ENCODE measurements at places on chromosomes 2 and 18.

DNA sequence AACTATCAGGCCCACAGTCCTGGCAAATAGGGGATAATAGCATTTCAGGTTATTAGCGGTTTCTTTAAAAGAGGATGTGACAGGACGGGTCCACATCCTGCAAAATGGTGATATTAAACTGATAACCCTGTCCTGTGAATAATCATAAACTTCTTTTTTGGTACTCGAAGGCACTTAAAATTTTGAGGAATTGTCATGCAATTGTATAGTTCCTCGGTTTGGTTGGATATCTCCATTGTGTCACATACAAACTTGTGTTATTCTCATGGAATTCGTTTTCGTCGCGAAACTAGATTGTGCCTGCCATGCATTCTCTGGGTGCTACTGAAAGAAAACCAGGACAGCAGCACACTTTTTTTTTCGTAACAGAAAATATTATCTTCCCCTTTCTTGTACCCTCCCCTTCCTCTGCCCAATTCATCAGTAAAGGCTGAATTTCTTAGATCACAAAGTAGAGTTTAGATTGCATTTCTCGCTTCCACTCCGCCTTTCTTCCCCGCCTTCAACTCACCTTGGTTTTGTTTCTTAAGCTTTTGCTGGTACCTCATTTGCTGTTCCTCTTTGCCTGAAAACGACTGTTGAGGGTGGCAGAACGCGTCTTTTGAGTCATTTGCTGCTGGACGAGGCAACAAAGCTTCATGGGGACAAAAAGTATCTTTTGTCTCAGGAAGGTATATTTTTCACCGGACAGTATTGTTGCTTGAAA, 1.3 kb downstream of the CERS6 start:
- peak; percentile 31 for DNase-seq

GRCh38 chr2:42810971-42811811, 18.8 kb upstream of the HAAO start:
- peak; percentile 71 for DNase-seq

DNA sequence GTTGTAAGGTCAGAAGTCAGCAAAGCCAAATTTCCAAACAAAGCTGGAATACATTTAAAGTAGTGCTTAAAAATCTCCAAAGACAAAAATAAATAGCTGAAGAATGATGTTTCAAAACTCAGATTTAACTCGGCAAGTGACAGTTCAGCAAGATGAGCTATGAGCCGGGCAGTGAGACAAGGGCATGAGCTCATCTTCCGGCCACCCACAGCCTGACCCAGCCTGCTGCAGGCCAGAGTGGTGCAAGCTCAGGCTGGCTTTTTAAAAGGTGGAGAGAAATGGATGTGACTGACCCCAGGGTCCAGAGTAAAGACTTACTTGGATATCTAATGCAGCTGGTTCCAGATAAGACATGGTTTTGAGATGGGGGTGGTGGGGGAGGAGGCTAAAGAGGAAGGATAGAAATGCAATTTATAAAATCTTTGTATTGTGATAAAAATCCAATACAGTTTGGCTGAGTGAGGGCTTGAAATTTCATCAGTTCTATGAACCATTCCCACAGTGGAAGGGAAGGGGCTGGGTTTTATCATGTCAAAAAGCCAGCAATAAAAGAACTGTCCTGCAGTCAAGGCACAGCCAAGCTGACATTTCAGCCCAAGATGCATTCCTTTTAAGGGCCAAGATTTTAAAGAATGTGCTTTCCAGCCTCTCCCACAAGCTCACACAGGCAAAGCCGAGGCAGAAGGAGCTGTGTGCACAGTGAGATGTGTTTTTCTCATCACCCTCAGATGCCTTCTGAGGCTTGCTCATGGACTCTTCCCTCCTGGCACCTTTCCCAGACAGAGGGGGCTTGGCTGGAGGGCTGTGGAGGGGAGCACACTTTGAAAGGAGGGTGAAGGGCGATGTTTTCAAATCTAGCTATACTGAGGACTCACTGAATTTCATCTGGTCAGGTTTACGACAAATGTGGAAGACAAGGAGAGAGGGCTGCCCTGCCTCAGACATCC, 97.9 kb upstream of the KLHL29 start:
- no peak for DNase-seq

GRCh38 chr18:61643884-61644647, 248.7 kb downstream of the RNF152 start:
- no peak for DNase-seq

- peak; percentile 42 for DNase-seq
Observed at GRCh38 chr2:196399722-196400691, 228.6 kb upstream of the STK17B start.

DNA sequence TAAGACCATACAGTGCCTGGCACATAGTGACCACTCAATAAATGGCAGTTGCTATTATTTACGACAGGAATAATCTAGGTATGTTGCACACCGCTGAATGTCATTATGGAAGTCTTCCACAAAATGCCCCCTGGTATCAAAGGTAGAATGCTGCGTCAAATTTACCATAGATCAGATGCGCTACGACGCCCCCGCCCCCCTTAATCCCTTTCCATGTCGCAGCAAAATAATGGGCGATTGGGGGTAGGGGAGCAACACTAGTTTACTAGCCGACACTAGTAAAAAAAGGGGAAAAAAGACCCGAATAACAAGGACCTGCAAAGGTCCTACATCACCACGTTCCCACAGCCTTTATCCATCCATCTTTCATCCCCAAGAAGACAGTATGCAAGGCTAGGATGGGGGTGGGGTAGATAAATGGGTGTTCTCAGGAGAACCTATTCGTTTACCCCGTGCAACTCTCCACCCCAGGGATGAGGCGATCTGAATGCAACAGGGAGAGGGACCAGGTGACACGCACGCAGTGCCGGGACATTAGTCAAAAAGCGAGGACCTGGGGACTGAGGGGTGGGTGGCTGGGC, 455 bp downstream of the PREPL start:
- DNase-seq, result peak; percentile 64

DNA sequence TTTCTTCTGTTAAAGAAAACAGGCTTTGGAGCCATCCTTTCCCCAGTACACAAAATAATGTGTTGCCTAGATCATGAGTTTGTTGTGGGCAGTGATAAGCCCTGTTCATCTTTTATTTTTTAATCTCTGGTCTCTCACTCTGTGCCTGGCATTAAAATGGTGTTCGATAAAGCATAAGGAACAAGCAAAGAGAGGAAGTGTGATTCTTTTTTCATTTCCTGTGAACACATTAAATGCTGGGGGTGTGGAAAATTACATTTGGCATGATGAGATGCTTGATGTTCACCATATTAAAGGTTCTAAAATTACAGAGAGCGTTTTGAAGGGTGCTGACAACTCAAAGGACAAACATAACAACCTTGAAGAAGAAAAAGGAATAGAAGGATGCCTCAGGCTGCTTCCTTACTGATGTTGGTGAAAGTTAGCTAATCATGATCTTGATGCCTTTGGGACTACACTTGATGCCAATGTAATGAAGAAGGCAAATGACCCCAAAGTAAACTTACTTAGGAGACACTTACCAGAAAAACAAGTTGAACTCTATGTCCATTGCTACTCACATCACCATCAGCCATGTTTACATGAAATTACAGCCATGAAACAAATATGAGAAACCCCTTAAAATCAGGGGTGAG, 33.0 kb downstream of the TMEFF2 start:
- DNase-seq, result no peak

DNA sequence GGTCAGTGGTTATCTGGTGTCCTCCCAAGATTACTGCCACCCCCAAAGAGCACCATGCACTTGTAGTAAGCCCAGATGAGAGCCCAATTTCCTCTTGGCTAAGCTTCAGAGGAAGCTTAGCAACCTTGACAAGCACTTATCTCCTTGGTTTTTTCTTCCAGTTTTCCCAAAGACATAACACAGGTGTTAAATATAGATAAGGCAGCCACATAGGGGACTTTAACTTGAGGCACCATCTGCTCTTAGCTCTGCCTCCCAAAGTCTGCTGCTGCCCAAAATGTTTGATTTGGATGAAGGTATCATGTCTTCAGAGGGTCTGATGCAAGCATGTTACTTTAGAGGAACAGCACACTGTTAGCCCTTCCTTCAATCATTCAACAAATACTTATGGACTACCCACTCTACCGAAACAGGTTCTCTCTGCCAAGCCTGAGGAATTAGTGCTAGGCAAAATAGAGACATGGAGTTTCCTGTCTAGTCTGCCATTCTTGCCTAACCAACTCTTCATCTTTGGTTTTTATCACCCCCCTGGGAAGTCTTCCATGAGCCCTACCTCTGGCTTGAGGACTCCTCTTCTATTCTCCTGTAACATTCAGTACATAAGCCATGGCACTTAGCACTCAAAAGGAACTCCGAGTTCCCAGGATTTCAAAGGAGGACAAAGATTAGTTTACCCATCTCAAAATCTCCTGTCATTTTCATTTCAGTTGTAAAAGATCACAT, 73.7 kb downstream of the SP3 start:
- no peak for DNase-seq

- DNase-seq, result no peak
Observed at GRCh38 chr18:49632588-49632987, 70.7 kb downstream of the LIPG start.

GRCh38 chr2:47357483-47357882, 45.5 kb upstream of the MSH2 start:
- peak; percentile 42 for DNase-seq

DNA sequence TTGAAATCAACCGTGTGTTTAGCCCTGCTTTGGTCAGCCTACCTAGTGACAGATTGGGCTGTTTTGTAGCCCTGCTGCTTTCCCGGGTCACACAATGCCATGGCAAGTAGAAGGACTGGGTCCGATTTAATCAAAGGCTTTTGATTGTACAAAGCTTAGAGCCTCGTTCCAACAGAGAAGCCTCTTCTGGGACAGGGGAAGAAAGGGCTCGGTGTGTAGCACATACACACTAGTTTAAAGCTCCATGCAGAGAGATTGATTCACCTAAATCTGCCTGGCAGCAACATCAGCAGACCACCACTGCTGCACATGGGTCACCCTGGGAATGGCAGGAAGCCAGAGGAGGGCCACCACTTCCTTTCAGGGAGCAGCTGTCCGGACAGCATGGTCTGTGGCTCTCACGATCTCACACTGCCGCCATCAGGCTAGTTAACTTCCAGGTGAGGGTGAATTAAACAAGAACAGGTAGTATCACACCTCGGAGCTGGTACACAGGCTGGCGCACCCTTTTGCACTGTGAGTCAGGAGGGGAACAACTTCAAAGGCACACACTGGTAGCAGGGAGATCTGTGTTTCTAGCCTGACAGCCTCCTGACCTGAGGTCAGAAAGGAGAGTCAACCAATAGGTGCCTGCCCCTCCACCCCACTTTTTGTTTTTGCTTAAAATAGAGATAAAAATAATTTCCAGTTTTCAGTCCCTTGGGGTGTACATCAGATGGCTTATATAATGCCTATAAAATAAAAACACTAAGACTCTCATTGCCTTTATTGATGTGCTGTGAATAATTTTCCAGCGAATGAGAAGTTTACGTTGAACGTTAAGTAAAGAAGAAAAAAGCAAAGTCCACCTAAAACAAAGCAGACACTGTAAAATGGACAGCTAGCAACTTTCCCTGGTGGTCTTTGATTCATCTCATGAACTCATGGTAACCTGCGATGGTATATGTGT, 108.5 kb downstream of the CDCA7 start:
- no peak for DNase-seq

- no peak for DNase-seq
Observed at GRCh38 chr2:2621855-2622254, 290.8 kb upstream of the MYT1L start.

DNA sequence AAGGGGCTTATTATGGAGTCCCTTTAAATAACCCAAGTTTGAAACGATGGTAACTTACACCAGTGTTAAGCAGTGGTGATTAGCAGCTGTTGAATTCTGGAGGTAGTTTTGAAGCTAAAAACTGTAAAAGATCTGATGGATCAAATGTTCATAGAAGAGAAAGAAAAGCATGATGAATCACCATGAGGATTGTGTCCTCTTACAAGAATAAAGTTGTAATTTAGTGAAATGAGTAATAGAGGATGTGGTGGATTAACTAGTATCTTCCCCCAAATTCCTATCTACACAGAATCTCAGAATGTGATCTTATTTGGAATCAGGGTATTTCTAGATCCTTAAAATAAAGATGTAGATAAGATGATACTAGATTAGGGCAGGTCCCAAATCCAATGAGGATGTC, 1138.2 kb upstream of the TMEFF2 start:
- no peak for DNase-seq

DNA sequence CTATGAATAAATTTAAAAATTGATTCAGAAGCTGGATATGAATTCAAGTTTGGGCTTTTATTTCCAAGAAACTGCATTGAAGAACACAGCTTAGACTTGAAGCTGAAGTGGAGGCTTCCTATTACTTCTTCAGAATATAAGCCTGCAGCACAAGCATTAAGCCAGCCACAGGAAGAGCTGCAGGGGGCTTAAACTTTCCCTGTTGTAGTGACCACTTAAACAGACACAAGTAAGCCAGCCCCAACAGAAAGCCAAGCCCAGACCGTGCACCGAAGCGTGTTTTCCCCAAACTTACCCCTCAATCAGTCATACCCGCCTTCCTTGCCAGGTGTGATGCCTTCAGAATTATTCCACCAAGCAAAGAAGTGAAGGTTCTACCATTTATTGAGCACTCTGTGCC, 28.7 kb downstream of the ERMN start:
- DNase-seq, result no peak

DNA sequence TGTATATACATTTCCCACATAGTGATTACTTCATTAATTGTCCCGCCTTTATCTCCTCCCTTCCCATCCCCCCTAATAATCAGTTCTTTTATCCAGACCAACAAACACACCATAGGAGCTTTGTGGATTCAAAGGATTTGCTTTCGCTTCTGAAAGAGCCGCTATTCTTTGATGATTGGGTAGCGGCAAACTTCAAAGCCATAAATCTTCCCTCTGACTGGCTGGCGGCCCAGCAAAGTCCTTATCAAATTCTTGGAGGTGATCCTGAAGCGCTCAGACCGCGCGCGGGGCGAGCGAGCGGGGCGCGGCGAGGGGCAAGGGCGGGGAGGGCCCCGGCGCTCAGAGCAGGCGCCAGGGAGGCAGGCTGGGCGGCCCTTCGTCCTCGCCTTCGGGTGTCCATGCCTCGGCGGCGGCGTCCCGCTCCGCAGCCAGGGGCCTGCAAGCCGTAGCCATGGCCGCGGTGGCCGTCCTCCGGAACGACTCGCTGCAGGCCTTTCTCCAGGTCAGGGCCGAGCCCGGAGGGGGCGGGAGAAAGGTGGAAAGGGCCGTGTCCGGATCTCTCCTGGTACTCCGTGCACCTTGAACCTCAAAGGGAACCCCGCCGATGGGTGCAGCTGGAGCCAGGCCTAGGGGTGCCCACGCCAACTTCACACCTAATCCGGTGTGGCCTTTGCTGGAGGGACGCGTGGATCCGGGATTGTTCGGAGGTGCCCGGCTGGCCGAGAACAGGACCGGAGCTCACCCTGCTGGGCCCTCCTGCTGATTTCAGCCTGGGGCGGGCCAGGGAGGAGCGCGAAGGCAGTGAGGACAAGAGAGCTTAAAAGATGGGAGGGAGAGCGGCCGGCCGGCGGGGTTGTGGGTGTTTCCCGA, at the start of gene SP5:
Gene SP5, plus strand, starts transcription at position 276 of the 870 bp plus-strand sequence. Its CDS starts 176 bp downstream, at position 452.
- DNase-seq, result peak; percentile 63

Data from NCI-H69 (cell line).